ENCODE measurements at places on chromosomes 13 and 19.
A peak's percentile ranks its signal among the peaks of the same experiment; 100 is the strongest.

- no peak for DNase-seq
These were observed 6.6 kb upstream of the DHDH start for GRCh38 chr19:48926909-48927308.

DNA sequence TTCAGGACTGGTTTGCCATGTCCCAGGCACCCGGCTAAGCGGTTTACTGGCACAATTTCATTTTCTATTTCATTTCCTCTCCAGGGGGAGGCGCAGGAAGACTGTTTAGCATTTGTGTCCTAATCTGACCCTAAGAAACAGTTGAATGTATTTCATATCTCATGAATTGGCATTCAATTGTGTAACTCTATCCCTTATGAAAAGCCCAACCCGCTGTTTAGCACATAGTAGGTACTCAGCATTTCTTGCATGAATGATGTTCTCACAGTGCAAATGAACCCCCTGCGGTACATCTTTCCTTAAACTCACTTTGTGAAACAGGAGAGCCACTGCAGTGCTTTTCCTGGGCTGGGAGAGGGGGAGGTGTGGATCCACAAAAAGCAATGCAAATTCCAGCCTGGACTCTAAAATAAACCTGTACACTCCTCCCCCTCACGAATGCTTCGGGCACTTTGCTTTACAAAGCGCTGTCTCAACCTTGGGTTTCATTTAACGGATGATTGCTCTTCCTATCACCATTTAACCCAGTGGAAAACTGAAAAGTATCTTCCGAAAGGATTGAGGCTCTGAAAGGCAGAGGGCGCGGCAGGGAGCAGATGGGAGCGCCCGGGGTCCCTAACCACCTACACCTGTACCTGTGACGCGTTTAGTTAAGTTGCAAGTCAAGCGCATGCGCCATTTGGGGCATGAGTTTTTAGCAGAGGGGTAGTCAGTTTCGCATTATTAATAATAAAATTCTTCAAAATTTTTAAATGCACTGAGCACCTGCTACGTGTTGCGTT, 1.2 kb upstream of the EEF2 start:
- peak; percentile 38 for DNase-seq

GRCh38 chr13:106372199-106373155, 163.0 kb downstream of the EFNB2 start:
- no peak for DNase-seq

GRCh38 chr13:50760751-50761150, 82.7 kb downstream of the DLEU7 start:
- DNase-seq: no peak

DNA sequence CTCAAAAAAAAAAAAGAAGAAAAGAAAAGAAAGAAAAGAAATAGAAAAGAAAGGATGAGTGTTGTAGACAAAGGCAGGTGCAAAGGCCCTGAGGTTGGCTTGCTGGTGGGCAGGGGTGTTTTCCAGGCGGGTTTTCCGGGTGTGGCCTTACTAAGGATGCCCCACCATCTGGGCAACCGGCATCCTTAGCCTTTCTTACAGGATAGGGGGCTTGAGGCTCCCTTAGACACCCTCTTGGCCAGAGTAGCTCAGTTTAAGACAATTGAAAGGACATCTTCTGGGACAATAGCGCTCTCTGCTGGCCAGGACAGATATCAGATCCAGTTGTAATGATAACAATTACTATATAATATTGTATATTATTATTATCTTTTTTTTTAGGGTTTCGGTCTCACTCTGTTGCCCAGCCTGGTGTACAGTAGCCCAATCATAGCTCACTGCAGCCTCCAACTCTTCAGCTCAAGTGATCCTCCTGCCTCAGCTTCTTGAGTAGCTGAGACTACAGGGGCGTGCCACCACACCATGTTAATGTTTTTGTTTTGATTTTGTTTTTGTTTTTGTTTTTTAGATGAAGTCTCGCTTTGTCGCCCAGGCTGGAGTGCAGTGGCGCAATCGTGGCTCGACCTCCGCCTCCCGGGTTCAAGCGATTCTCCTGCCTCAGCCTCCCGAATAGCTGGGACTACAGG, 1.4 kb upstream of the QTRT1 start:
- DNase-seq: no peak

DNA sequence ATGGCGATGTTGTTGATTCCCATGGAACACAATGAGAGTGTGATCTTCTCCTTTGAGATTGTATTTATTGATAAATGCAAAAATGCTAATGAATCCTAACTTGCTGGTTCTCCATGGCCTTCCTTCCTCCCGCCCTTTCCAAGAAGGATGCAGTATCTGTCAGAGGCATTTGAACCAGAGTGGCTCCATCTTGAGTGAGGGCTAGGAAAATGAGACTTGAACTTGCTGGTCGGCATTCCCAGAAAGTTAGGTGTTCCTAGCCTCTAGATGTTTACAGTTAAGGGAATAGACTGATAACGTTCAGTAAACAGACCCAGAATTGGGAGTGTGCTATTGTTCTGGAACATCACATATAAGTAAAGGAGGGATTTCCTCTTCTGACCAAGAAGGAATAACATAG, 44.2 kb upstream of the PSG2 start:
- no peak for DNase-seq

DNA sequence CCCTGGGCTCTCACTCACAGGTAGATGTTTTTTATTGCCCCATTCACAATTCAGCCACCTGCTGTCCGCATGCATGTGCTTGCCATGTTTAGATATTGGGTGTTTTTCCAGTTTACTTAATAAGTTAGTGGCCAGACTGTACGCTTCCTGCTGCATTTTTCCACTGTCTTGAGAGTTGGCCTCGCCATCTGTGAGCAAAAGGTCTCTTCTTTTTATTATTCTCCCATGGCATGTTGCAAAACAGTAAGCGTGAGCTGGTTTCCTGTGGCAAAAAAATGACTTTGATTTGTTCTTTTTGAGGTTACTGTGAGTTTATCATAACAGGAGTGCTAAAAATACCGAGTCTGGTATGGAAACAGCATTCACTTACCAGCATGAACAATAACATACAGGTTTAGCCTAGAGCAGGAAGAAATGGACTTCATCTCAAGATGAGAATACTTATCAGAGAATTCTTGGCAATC, 46.0 kb downstream of the SAE1 start:
- DNase-seq: no peak

GRCh38 chr13:64455124-64455523, 2775.0 kb downstream of the PCDH9 start:
- DNase-seq: no peak

DNA sequence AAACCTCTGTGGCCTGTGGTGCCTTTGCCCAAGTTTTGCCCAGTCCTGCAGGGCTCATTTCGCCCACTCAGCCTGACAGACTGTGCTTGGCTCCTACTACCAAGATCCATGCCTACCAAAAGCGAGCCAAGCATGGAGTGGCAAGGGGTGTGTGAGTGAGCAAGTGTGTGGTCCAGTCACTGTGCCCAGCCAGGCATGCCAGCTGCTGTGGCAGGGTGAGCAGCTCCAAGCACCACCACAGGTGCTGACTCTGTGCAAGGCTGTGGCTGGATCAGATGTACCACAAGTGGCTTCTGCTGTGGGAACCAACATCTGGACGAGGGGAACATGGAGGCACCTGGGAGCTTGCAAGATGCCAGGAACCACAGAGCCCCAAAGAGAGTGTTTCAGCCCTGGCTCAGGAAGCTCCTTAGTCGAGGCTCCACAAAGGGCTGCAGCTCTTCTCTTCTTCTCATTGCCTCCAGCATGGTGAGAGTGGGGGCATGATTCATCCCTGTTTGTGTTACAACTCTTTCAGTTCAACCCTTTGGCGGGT, 1564.2 kb upstream of the MIR17HG start:
- no peak for DNase-seq

- no peak for DNase-seq
These were observed 42.0 kb upstream of the GGACT start for GRCh38 chr13:100630555-100630954.

DNA sequence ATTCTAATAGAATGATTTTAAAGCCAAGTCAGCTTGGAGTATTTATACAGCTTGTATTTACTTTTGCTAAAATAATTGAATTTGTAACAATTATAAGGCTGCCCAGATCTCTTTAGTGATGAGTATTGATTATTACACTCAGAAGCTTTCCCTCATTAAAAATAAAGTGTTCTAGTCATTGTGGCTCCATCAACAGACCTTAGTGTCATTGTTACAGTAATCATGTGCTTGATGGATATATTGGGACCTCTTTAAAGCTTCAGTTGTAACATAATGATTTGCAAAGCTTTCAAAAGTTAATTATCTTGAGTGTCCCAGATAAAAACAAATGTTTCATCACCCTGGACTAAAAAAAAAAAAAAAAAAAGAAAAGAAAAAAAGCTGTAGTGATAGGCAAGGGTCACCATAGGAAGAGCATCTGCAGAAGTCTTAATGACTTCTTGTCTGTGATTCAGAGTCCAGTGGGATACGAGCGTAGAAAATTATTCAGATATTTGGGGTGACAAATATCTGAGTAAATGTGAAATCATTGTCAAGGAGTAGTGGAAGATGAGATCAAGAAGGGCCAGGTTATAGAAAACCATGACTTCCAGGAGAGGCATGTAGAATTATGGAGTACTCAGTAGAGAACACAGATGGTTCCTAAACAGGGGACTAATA, 369.6 kb downstream of the DCT start:
- DNase-seq: no peak

- DNase-seq: no peak
These were observed 1546.2 kb downstream of the OLFM4 start for GRCh38 chr13:54574791-54575190.

- DNase-seq: no peak
These were observed 2.9 kb upstream of the NTF4 start for GRCh38 chr19:49067554-49067953.

DNA sequence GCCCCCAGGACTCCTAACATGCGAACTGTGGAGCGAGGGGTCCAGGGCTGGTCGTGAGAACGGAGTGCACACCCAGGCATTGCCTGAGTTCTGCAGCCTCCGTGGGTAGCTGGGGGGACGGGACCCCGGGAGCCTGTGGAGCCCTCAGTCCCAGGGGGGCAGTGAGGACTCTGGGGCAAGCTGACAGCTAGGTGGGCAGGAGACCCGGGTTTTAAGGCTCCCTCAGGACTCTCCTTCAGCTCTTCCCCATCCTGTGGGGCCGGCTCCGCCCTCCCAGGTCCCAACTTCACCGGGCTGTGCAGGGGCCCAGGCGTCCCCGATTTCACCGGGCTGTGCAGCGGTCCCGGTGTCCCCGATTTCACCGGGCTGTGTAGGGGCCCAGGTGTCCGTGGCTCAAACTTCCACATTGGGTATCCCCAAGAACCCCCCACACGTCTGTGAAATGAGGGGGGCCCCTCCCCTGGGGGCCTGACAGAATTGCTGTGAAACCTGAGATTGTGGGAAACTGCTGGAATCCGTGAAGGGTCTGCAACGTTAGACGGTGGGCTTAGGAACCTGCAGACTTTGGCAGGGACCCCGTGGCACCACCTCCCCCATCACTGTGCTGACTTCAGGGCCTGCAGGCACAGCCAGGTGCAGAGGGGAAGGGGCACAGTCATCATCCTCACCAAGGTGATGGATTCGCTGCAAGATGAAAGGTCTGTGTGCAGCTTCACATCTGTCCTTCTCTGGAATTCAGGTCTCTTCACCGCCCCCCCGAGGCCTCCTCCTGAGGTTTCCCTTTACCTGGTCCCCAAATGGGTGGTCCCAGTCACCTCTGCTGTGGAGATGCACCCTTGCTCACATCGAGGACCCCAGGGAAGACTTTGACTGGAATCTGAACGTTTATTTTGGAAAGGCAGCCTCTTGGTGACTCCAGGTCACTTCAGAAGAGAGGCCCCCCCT, 73.2 kb upstream of the MCF2L start:
- no peak for DNase-seq

- no peak for DNase-seq
These were observed 220.5 kb downstream of the TM9SF2 start for GRCh38 chr13:99721606-99722337.

GRCh38 chr19:41595890-41596280, 19.9 kb downstream of the CEACAM21 start:
- no peak for DNase-seq

DNA sequence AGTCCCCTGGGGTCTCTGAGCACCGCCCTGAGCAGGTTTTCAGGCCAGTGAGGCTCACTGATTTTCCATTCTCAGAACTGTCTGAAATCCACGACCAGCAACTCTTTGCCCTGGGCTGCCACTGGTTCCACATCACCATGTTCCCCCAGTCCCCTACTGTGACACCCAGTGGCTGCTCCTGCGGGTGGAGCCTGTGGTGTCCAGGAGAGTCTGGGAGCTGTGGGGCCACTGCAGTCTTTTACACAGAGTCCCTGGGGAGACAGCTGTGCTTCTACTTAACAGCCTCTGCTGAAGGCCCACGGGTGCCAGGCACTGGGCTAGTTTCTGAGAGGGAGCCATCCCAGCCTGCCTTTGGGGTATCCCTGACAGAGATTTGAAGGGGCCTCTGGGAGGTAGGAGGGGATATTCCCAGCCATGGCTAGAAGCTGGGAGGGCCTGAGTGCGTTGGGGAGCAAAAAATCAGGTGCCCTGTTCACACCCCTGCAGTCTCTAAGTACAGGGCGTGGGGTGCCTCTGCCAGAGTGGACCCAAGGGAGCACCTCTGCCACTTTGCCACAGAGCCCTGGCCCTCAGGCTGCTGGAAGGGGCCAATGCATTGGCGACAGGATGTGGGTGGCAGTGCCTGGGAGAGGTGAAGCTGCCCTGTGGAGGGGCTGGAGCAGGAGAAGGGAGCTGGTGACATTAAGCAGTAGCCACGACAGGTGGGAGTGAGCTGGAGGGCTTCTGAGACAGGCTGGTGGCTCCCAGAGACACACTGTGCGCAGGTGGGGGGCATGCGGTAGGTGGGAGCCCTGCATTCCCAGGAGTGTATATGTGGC, 200.2 kb upstream of the ZNF536 start:
- no peak for DNase-seq

DNA sequence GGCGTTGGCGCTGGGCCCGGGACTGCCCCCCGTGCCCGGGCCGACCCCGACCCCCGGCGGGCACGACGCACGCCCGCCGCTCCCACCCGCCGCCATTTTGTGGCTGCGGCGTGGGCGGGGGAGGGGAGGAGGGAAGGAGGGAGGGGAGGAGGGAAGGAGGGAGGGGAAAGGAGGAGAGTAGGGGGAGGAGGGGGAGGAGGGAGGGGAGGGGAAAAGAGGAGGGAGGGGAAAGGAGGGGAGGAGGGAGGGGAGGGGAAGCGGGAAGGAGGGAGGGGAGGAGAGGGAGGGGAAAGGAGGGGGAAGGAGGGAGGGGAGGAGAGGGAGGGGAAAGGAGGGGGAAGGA, at the start of gene BTBD2:
TSS of gene BTBD2 (minus strand) at position 107 of the 343 bp plus-strand sequence. CDS start at position 96, 11 bp downstream.
- peak; percentile 73 for DNase-seq

DNA sequence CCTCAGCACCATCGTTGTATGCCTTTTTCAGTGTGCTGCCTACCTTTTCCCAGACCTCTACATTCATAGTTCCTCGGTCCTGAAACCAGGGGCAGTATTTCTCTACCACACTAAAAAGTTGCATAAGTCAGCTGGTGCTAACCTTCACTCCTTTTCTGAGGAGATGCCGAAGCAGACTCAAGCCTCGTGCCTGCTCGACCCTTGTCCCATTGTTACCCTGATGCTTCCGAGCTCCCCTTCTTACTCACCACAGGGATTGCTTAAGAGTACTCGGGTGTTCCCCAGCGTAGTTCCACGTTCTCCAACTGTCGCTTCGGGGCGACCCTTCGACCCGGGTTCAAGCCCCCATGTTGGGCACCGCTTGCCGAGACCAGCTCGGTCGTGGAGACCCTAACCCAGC, 19.0 kb upstream of the IL17D start:
- DNase-seq: no peak

GRCh38 chr19:15421721-15422260, 3.0 kb upstream of the AKAP8L start:
- DNase-seq: peak; percentile 56
